HL-60 (cell line): ENCODE measurements at places on chromosomes 3 and 15.

GRCh38 chr3:39485547-39485946 is 18.1 kb downstream of the MOBP start:
- no peak for DNase-seq

GRCh38 chr15:55108448-55108847 is 88.3 kb downstream of the RSL24D1 start:
- no peak for DNase-seq

GRCh38 chr3:194321693-194322640 is 29.2 kb downstream of the CPN2 start:
- no peak for DNase-seq

DNA sequence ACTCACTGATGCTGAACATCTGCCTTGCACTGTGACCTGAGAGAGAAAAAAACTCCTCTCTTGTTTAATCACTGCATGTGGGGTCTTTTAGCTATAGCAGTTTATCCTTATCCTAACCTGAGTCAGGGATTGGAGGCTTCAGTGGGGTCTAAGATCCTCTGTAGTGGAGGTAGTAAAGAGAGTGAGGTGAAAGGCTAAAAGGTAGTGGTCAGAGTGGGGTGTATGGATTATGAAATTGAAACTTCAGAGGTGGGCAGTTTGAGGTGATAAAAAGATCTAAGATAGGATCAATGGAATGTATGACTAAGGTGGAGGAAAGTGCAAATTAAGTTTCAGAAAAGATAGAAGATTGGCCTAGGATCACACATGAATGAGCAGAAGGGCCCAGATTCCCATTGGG is 36.5 kb downstream of the DET1 start:
- no peak for DNase-seq

- DNase-seq = peak; percentile 90
These were observed 90.1 kb downstream of the FNDC3B start for GRCh38 chr3:172129498-172129849.

GRCh38 chr3:196737655-196738054 is 2.0 kb upstream of the PAK2 start:
- DNase-seq = no peak

DNA sequence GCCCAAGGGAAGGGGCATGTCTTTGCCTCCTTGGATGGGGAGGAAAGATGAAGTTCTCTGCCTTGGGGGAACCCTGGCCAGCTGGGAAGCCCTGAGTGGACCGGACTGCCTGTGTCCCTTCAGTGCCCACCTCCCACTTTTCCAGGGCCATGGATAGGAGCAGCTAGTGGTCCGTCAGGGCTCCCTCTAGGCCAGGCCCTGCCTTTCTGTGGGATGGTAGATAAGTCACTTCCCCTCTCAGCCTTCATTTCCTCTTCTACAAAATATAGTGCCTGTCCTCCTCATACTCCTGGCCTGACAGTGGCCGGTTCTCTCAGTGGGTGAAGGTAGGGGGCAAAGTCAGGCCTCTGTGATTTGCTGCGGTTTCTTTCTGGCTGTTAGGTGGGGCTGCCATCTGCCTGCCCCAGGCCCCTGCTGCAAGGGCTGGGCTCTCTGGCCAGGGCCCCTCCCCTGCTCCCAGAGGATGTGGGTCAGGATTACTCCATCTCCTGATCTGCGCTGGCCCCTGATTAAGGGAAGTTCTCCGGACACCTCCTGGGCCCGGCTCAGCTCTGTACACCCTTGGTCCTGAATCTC is 1.4 kb downstream of the PLEKHO2 start:
- DNase-seq = peak; percentile 56

DNA sequence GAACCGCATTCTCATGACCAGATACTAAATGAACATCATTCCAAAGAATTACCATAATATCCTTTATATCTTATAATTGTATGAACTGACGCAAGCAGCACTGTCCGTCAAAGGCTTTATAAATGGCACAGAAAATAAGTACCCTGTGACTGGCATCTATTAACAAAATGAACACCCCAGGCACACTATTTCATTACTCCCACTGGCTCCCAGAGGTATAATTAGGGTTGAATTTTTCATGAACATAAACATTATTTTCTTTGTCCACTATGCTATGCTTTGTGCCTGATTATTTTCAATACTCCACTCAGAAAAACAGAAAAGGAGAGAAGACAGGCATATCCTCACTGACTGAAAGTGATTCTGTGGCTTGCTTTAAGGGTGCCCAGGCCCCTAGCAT is 71.1 kb downstream of the LYZL4 start:
- DNase-seq = no peak

GRCh38 chr3:178748874-178749273 is 212.6 kb downstream of the KCNMB2 start:
- no peak for DNase-seq

DNA sequence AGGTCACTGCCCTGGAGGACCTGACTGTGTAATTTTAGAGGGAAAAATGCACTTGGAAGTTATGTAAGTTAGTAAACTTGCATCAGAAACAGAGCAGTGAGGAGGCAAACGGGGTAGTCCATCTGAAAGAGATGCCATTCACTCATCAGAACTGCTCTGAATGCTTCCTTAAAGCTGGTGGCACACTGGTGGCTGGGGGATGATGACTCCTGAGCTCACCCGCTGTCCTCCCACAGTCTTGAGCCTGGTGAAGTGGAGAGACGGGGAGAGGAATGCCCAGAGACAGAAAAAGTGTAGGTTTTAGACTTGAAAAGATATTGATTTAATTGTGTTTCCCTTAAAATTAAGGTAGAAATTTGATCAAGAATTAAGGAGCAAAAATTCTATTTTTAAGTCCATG is 46.5 kb upstream of the LARS2 start:
- no peak for DNase-seq

- DNase-seq = no peak
These were observed 36.6 kb downstream of the OSTN start for GRCh38 chr3:191235331-191236314.

GRCh38 chr3:114449271-114450007 is 155.6 kb downstream of the TIGIT start:
- no peak for DNase-seq

GRCh38 chr15:53196242-53196641 is 406.1 kb upstream of the ONECUT1 start:
- no peak for DNase-seq

GRCh38 chr3:186990878-186991308 is 60.6 kb downstream of the ST6GAL1 start:
- DNase-seq = no peak
